AG09319 (cell line): ENCODE measurements at places on chromosomes 5 and 9.

DNA sequence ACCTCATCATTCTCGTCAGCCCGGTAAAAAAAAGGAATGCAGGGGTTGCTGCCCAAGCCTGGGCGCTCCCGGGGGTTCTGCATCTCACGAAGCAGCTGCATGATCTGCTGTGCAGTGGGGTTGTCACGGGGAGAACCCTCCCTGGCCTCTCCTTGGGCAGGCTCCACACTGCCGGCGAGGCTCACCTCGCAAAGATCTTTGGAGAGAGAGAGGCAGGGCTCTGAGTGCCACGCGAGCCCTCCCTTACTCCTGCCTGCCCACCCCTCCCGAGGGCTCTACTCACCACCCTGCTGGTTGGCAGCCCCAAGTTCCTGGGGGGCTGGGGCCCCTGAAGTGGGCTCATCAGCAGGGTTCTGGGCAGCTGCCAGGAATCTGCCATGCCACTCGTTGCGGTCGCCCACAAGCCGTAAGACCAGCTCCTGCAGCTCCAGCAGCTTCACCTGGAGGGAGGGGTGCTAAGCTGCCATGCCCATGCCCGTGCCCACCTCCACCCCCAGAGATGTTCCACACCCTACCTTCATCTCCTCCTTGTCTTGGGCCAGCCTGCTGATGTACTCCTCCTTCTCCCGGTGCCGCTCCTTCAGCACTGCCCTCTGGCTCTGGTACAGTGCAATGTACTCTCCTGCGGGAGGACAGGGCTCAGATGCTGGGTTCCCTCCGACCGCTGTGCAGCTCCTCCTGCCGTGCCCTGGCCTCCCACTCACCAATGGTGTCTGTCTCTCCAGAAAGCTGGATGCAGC, 18.6 kb downstream of the GOLGA2 start:
- DNase-seq = no peak

- DNase-seq = no peak
Observed at GRCh38 chr5:33240558-33240957, 200.2 kb upstream of the TARS1 start.

GRCh38 chr5:170438581-170438980, 49.4 kb upstream of the KCNMB1 start:
- DNase-seq = no peak

- no peak for DNase-seq
Observed at GRCh38 chr5:157748760-157749461, 5.4 kb downstream of the LSM11 start.

- DNase-seq = no peak
Observed at GRCh38 chr5:91219803-91220371, 163.2 kb downstream of the ARRDC3 start.

DNA sequence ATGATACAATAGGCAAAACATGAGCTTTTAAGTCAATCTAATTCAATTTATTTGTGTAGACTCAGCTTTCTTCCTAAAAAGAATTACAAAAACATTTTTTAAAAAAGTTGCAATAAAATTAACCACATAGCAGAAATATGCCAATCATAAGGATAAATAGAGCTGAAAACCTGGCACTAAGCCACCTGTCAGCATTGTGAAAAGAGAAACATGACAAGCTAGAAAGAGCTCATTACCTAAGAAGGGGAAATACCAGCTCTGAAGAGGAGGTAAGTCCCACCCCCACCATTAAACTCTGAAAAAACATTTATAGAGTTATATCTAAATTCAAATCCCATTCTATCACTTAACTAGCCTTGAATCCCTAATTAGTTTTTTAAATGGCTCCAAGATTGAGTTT, 372.9 kb downstream of the OSTF1 start:
- DNase-seq = no peak

DNA sequence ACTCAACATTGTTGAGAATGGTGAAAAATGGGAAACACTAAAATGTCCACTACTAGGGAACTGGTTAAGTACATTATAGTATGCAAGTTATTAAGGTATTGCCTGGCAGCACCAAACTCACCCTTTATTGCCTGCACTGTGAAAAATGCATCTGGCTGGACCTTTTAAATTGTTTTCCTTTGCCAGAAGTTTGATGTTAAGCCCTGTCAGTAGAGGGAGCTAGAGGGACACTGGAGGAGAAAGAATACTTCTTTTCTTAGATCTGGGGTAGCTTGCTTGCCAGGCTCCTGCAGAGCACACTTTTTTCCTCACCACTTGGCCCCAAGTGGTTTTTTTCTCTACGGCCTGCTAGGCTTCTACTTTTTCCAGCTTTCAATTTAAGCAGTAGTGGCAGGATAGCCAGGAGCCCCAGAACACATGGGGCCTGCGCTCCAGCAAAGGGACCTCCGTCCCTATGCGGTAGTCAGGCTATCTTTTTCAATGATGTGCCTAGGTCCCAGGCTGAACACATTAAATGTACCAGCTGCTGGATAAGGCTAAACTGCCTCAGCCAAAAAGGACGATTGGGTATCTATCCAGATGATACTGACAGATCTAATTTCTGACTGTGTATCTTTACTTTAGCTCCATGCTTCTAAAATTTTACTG, 8.0 kb upstream of the HABP4 start:
- no peak for DNase-seq

DNA sequence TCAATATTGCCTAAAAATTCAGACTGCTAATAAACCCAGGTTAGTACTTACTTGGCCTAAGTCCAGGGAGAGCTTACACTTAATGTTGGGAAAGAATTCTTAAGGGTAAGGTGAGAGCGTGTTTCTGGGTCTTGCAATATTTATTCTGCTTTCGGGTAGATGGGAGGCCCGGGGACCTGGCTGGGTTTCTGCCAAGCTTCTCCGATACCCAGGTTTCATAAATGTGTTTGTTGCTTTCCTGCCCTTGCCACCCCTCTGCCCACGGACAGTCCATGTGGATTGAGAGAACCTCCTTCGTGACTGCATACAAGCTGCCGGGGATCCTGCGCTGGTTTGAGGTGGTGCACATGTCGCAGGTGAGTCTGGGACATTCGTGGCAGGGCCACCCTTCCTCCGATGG, 48.4 kb upstream of the FOXI1 start:
- no peak for DNase-seq

DNA sequence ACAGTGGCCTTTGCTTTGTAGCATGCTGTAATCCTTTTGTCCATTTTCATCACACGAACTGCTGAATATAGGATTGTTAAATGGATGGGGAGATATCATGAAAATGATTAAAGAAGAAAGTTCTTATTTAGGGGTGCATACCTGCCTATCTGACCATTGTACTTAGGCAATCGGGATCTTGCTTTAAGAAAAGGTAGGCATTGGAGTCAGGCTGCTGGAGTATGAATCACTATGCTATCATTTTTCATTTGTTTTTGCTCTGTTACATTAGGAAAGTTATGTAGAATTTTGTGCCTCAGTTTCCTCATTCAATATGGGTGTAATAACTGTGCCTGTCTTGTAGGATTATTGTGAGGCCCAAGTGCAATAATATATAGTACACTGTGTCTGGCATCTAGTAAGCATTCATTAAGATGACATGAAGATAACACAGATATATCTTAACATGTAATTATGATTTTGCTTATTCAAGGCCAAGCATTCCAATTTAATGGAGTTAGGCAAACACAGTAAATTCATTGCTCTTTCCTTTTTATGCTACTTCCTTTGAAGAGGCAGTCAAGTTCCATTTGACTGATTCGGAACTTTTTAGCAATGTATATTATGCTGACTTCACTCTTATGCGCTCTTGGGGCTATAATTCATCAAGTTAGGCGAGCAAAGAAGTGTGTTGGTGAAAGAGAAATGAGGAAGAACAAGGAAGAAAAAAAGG, 109.9 kb upstream of the CDKN2B start:
- no peak for DNase-seq

GRCh38 chr9:31500422-31500821, 884.0 kb upstream of the ACO1 start:
- DNase-seq = no peak

DNA sequence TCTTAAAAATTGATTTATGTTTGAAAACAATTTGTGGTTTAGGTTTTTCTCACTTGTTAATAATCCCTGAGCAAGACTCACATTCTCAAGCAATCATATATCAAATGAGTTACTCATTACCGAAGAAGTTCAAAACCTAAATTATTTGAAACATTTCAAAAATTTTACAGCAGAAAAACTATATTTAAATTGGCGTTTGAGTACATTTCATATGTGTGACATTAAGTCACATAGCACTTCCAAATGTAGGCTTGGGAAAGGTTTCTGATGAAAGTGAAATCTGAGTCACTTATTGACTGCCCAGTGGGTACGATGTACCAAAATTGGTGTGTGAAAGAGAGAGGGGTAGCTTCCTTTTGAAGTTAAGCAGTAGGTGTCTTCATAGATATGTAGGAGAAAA, 411.4 kb upstream of the SGCD start:
- DNase-seq = no peak

DNA sequence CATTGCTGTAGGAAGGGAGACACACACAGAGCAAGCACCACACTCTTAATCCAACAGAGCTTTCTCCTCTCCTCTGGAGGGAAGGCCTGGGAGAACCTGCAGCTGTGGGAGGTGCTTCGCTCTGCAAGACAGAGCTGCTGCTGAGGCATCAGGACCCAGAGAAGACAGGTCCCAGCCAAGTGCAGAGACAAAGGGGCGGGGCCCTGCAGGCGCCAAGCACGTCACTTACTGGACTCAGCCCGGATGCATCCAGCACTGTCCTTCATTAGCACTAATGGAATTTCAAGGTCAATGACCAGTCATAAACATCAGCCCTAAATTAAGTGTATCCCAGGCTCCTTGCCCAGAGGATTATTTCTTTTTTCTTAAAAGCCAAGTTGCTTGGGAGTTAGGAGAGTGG, 337.1 kb upstream of the PANK3 start:
- DNase-seq = peak; percentile 16

DNA sequence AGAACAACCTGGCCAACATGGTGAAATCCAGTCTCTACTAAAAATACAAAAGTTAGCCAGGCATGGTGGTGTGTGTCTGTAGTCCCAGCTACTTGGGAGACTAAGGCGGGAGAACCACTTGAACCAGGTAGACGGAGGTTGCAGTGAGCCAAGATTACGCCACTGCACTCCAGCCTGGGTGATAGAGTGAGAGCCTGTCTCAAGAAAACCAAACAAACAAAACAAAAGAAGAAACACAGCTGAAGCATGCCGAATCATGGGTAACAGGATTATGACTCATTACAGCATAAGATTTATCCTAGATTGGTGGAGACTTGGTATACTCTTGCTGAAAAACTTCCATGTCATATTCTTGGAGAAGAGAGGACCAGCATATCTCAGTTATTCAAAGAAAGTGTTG, 236.7 kb upstream of the CCNH start:
- no peak for DNase-seq

DNA sequence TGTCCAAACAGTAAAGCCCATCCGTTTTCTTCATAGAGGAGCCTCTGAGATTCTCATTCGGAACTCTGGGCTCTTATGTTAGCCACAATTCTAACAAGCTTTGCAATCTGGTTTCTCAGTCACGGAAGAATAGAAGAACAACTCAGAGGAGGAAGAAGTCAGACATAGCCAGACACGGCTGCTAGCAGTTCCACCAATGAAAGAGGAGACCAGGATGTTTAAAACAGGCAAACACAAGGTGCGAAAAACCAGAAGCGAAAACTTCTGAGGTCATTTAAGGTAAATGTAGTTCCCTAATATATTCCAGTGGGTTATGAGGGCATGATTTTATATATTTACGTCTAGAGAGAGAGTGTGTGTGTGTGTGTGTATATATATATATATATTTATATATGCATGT, 34.1 kb upstream of the GDNF start:
- DNase-seq = no peak

DNA sequence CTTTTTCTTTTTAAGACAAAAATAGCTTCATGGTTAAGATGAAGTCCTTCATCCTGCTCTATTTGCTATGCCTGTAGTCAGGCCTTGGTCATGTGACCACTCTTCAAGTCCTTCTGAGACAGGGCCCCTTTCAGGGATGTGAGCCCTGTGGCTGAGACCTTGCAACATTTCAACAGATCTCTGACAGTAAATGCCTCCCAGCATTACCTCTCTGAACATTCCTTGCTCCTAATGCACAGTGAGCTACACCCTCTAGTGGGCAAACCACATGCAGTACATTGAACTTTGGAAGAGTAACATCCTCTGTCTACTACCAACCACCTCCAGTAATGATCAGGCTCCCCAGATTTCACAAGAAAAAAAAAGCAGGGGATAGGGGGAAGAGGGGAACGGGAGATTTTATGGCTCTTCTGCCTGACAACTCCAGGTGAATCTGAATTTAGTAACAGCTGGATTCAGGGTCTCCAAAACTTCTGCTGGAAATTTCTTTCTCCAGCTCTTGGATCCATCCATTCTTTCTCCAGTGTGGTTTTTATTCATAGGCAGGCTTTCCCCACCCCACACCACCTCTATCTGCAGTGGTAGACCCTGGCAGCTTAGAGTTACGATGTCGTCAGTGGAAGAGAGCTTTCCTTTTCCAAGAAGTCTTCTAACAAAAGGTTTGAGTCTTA, 8.9 kb upstream of the FBXO38 start:
- no peak for DNase-seq

GRCh38 chr5:88518131-88519016, 249.7 kb upstream of the TMEM161B start:
- no peak for DNase-seq

GRCh38 chr5:81177061-81177460, 56.1 kb upstream of the CKMT2 start:
- no peak for DNase-seq
